Stimulated activated CD4-positive, alpha-beta T cell treated with anti-CD3 and anti-CD28 coated beads, Interleukin-1b, Interleukin-23, amount 100 ng/mL, for 1 hour (primary cell): ENCODE measurements at places on chromosomes 7 and 10.

DNA sequence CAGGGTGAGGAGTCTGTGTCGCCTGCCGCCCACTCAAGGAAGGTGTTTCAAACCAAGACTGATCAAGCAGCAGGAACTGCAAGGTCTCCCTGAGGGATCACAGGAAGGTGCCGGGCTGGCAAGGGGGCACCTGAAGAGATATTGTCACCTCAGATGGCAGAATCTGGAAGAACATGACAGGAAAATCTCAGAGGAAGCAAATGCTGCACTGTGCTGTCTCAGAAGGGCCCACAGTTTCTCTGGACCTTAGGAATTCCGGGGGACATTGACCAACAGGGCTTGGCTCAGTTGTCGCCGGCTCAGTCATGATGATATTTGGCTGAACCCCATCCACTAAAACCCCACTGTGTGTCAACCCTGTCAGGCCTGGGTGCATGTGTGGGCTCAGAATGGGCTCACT is 31.9 kb upstream of the GPR26 start:
- DNase-seq = no peak

DNA sequence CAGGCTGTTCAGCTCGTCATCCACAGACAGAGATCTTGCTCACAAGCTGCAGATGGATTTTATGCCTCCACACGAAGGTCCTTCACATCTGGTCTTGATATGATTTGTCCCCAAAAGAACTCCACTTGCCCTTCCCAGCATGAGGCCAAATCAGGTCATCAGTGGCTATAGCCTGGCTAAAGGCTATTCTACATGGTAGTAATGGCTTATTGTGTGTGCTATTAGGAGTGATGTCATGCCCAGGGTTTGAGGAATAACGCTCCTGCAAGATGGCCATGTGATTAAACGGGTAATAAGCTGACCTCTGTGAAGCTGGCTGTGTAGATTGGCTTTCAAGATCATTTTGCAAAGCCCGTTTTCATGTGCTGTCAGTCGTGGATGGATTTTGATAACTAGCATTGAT is 313.8 kb downstream of the FRMD4A start:
- DNase-seq = no peak

GRCh38 chr10:131126321-131127137 is 185.0 kb downstream of the TCERG1L start:
- DNase-seq = no peak

DNA sequence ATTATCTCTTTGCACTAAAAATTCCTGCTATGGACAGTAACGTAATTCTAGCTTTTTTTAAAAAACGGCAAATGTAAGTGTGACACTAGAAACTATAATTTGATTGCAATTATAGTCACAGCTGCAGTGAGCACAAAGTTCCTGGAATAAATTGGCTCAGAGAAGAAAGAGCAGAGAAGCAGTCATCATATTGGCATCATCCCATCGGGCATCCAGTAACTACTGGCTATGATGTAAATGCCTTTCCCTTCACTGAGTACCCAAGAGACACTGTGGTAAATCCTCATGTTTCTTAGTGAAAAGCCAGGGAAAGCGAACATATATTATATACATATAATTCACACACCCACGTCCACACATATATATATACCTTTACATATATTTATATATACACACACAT is 43.6 kb downstream of the PIP4K2A start:
- DNase-seq = no peak

- DNase-seq = no peak
These were observed 4.6 kb downstream of the HABP2 start for GRCh38 chr10:113557424-113557862.

- no peak for DNase-seq
These were observed 23.6 kb upstream of the SEMA3C start for GRCh38 chr7:80942261-80943041.

DNA sequence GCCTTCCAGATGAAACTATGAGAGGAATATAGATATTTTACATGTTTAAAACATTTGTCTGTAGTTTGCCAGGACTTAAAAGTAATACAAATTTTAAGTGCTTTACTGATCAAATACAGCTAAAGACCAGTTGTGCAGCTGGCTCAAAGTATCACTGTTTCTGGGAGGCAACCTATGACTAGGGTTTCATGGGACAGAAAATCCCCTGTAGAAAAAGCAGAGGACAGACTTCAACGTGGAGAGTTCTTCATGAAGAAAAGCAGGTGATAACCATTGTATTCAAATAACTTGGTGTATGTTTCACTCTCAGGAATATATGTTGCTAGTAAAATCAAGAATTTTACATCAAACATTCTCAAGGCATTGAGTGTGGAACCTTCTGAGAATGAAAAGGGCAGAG is 40.9 kb downstream of the PTER start:
- no peak for DNase-seq

DNA sequence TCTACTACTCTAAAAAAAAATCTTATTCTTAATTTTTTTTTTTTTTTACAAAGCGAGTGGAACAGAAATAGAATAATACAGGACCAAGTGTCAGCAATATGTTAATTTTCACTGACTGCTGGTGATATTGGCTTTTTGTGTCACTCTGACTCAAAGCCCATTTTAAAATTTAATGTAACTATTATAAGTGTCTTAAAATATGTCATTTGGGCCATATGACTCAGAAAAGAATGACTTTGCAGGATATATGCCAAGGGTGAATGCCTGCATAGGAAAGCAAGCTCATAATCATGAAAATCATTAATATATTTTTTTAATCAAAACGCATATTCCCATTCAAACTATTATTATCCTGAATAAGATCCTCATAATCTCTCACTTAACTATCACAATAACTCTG is 149.2 kb downstream of the GNAT3 start:
- no peak for DNase-seq

DNA sequence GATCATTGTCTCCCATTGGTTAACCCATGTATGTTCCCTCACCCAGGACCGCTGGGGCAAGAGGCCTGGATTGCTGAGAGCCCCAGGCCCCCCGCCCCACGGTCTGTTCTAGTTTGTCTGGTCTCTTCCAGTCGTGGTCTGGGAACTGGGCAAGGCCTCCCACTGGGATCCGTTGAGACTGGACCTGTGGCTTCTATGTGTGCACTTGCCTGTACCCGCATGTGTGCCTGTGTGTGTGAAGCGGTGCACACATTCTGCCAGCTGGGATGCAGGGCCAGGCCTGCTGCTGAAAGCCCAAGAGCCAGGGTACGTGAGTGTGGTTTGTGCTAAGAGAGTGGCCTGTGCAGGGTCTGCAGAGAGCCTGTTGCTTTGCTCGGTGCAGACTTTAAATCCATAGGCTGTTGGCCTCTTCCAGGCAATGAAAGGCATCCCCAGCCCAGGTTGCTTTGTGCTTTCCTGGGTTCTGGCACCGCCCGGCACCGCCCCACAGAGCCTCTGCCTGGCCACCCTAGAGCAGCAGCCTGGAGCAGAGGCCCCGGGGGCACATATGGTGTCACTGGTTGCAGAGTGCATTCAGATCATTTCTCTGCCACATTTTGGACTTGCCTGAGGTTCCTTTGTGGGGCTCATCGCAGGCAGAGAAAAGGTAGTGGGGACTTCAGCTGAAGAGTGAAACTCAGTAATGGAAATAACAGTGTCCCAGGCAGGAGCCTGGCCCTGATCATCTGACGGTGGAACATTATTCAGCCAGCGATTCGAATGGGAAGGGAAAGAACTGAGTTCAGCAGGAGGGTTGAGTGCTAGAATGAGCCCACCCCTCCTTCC is 215.5 kb downstream of the GLRX3 start:
- DNase-seq = no peak

- peak; percentile 8 for DNase-seq
These were observed 1.8 kb downstream of the GRK5 start for GRCh38 chr10:119209035-119209735.

DNA sequence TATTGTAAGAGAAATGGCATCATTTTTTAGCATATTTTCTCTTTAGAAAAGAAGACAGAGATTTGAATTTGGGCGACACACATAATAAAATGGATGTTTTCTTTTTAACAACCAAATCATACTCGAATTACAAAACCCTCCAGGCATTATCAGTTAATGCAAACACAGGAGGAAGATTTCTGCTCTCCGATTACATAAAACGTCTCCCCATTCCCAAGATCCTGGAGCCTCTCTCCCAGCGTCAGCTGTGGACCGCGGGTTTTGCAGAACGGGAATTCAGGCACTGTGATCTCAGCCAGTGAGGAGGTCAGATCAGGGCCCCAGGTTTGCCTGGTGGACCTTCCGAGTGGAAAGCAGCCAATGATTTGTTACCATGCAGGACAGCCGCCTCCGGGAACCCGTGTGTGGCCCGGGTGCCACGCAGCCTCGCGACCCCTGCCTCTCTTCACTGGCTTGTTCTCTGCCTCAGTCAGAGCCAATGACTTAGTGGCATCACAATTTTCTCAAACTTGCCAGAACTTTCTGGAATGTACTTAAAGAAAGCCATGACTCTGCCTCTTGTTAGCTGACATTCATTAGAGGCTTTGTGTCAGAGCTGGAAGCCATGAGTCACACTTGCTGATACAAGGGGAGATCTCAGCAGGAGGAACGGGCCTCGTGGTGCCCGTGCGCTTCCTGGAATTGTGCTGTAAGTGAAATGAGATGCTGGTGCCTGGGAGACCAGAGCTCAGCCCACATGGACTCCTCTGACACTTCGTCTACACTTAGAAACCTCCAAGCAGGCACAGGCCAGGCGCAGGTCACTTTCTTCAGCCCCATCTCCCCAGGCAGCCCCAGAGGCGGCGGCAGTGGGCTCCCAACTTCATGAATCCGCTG is 246.1 kb downstream of the KLF6 start:
- DNase-seq = no peak

- DNase-seq = no peak
These were observed 65.7 kb downstream of the MINDY3 start for GRCh38 chr10:15794569-15794968.

DNA sequence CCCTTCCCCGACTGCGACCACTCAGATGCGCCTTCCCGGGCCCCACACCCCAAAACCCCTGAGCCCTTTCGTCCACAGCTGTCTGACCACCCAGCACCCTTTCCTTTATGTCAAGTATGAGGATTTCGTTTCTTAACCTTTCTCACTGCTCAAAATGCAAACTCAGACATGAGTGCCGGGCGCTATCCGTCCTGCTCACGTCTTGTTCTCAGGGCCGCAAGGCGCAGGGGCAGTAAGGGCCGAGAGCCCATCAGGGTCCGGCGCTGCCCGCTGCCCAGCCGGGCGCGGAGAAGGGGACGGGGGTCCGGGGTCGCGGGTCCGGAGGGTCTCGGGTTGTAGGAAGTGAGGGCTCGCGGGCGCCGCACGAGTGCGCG is 670 bp upstream of the RBM33 start:
- DNase-seq = no peak

- DNase-seq = no peak
These were observed 1.4 kb downstream of the BCCIP start for GRCh38 chr10:125824736-125825135.

DNA sequence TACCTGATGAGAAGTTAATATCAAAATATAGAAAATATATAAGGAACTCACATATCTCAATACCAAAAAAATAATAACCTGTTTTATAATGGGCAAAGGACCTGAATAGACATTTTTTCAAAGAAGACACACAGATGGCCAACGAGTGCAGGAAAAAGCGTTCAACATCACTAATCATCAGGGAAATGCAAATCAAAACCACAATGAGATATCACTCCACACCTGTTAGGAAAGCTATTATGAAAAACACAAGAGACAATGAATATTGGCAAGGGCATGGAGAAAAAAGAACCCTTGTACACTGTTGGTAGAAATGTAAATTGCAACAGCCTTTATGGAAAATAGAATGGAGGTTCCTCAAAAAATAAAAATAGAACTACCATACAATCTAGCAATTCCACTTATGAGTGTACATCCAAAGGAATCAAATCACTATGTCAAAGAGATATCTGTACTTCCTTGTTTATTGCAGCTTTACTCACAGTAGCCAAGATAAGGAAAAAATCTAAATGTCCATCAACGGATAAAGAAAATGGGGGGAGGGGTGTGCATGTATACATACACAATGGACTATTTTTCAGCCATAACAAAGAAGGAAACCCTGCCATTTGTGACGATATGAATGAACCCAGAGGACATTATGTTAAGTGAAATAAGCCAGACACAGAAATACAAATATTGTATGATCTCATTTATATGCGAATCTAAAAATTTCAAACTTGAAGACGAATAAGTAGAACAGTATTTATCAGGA is 3.6 kb upstream of the ALOX5 start:
- no peak for DNase-seq

GRCh38 chr7:36683695-36684357 is 40.5 kb downstream of the AOAH start:
- DNase-seq = no peak

DNA sequence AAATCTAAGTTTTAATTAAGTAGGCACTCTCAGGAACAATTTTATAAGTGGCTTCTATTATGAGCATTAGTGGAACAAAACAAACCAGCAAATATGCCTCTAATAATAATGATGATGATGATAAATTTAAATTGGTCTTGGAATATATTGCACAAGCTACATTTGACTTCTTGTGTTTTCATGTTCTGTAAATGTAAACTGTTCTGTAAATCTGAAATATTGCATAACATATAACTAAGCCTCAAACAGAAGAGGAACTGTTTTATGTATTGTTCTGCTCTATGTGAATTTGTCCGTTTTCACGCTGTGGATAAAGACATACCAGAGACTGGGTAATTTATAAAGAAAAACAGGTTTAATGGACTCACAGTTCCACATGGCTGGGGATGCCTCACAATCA is 625.2 kb upstream of the CELF2 start:
- DNase-seq = no peak

DNA sequence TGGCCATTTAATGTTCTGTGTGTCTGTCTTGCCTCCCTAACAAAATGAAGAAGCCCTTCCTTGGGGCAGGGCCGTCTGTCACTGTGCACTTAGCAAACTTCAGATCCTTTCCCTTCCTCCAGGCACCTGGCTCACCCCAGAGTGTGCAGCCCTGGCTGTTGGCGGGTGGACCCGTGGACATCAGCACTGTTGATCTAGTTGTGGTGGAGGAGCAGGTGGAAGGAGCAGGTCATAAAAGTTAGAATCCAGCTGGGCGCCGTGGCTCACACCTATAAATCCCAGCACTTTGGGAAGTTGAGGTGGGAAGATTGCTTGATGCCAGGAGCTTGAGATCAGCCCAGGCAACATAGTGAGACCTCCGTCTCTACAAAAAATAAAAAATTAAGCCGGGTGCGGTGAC is 12.7 kb downstream of the RAB19 start:
- DNase-seq = no peak

- no peak for DNase-seq
These were observed 19.9 kb upstream of the FMC1 start for GRCh38 chr7:139321071-139321745.

GRCh38 chr7:36860681-36861080 is 136.4 kb upstream of the AOAH start:
- DNase-seq = no peak

GRCh38 chr7:46257761-46258448 is 336.8 kb upstream of the IGFBP3 start:
- DNase-seq = no peak
